Fibroblast of skin of right biceps (primary cell): ENCODE measurements at places on chromosomes 16 and 17.

DNA sequence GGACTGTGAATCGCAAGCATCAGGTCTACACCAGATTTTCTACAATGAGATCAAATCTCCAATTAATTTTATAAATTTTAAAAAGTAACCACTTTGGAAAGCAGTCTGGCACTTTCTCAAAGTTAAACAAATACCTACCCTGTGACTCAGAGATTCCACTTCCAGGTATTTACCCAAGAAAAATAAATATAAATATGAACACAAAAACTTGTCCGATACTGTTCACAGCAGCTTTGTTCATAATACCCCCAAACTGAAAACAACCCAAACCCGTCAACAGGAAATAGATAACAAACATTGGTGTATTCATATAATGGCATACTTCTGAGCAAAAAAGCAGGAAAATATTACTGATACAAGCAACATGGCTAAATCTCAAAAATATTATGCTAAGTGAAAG lies 12.1 kb downstream of the ZDHHC7 start:
- DNase-seq = no peak

DNA sequence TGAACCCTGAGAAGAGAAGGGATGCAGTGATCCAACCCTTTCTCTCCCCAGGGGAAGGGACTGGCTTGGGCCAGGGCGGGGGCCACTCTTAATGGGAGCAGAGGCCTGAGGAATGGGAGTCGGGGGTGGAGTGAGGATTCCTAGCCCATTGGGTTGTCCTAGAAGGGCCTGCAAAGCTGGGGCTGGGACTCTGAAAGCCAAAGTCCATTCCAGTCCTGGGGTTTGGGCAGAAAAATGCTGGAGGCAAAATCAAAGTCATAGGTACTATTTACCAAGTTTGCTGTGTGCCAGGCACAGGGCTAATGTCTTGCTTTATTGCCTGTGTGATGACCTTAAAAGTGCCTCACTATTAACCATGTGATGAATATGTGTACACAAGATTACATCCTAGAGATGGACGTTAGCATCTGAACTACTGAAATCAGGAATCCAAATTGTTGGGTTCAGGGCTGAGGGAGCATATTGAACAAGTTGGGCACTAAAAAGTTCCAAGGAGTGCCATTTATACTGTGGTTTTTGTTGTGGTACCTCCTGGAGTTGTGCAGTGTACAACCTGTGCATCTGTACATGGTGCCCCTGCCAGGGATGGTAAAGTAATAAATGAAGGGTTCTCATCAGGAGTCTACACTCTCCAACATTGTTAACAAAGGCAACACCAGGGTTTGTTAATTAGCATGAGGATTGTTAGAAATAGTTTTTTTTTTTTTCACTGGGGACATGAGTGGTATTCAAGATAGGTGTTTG lies 84.4 kb upstream of the NKD1 start:
- no peak for DNase-seq

DNA sequence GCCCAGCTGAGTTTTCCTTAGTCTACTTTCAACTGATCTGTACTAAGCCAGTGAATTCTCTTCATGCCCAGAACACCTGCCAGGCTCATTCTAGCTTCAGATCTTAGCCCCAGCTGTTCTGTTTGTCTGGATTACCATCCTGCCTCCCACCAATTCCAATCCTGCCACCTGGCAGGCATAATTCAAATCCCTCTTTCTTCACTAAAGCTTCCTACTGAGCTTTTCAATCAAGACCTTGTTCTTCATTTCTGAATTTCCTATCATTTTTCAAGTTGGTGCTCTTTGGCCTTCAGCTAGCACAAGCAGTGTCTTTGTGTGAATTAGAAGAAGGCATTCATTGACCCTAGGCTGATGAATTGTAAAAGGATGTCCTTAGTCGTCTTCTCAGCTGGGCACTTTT lies 357.6 kb downstream of the UTP18 start:
- no peak for DNase-seq

DNA sequence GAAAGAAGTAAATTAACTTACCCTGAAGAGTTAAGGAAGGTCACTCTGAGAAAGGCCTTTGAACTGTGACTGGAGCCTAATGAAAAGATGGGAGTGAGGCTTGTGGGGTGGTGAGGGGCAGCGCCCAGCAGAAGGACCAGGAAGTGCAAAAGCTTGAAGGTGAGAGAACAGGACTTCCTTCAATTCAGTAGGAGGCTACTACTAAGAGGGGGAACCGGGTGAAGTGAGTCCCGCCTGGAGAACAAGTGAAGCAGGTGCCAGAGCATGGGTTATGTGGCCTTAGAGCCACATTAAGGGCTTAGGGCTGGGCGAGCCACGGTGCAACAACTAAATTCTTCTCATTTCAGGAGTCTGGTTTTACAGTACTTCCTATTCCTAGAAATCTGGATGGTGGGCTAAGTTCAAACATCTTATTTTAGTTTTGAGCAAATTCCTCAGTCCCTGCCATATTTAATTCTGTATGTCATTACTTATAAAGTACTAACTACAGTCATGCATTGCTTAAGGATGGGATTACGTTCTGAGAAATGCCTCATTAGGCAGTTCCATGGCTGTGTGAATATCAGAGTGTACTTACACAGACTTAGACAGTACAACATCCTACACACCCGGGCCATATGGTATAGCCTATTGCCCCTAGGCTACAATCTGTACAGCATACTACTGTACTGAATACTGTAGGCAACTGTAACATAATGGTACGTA lies 5.1 kb downstream of the CFAP20 start:
- no peak for DNase-seq

DNA sequence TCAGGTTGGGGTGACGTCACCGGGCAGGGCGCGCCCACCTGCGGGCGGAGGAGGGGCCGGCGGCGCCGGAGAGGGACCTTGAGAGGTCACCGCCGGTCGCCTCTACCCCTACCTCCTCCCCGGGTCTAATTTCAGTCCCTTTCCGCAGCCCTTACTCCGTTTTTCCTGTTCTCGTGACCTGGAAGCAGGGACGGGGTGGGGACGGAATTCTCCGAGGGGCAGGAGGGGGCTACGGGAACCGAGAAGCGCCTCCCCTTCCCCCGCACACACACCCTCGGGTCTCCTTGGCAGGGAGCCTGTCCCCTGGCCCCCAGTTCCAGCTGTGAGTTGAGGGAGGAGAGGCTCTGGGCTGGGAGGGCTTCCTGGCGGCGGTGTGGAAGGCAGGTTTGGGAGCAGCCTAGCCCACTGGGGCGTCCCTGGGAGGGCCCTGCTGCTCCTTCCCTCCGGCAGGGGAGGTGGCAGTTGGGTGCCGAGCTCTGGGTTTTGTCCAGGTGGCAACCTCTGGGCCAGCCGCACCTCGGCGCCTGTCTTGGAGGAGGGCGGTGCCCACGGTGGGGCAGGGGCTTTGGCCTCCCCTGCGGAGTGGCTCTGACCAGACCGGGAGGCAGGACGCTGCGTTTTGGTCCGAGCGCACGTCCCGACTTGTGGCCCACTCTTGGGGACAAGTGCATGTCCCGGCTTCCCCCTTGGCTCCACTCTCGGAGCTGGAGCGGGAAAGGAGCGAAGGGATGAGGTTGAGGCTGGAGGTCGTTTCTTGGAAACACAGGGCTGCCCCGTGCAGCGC lies 773 bp downstream of the SYNGR3 start:
- no peak for DNase-seq

DNA sequence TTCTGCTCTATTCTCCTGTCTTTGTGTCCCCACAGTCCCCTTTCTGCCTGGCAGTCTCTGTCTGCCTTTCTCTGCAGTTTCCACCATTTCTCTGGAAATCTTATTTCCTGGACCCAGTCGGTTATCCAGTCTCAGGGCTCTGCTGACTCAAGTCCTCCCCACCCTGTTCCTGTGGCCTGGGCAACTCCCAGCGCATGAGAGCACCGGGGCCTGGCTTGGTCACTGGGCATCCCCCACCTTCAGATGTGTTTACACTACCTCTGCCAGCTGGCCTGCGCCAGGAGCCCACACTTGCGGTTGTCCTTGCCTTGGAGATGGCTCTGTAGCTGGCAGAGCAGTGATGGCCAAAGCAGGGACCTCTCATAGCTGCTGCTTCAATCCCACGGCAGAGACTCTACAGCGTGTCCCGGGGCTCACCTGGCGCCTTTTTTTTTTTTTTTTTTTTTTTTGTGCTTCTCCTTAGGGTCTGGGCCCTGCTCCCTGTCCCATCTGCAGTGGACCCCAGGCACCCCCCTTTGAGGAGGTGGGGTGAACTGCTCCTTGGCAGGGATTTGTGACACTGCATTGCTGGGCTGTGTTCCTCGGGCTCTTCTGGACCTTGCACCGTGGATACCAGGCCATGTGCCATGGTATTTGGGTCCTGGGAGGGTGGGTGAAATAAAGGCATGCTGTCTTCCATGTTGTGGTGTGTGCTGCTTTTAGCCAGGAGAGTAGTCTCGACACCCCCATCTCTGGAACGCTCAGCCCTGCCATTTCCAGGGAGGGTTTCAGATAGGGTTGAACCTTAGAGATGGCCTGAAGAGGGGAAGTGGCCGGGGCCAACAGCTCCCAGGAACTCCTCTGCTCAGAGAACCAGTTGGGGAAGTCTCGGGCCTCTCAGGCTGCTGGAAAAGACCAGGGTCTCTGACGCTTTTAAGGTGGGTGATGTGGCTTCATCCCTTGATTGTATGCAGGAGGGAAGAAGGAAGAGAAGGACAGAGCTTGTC lies 17.5 kb downstream of the GUCY2D start:
- no peak for DNase-seq

DNA sequence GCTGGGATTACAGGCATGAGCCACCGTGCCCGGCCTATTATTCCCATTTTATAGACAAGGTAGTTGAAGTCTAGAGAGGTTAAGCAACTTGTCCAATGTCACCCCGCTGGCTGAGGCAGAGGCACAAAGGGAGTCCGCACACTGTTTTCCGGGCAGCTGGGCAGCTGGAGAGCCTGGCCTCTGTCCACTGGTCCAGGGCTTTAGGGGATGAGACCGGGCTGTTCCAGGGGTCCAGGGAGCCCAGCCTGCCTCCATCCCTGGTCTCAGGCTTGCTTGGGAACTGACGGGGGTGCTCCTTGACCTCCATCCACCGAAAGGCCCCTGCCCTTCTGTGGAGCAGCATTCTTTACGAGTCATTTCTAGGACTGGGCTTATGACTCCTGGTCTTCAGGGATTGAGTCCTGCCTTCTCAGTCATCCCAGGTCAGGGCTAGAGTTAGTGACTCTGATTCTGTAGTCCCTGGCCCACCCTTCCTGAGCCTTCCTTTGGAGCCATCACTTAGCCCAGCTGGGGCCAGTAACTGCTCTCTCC lies 37.5 kb downstream of the SOCS3 start:
- peak; percentile 51 for DNase-seq

GRCh38 chr16:74291577-74292208 lies 4.9 kb upstream of the PSMD7 start:
- peak; percentile 31 for DNase-seq

- DNase-seq = peak; percentile 69
Observed at GRCh38 chr16:65967376-65967775, 399.1 kb upstream of the CDH5 start.

GRCh38 chr17:1959871-1960544 lies 65.1 kb downstream of the RTN4RL1 start:
- no peak for DNase-seq

DNA sequence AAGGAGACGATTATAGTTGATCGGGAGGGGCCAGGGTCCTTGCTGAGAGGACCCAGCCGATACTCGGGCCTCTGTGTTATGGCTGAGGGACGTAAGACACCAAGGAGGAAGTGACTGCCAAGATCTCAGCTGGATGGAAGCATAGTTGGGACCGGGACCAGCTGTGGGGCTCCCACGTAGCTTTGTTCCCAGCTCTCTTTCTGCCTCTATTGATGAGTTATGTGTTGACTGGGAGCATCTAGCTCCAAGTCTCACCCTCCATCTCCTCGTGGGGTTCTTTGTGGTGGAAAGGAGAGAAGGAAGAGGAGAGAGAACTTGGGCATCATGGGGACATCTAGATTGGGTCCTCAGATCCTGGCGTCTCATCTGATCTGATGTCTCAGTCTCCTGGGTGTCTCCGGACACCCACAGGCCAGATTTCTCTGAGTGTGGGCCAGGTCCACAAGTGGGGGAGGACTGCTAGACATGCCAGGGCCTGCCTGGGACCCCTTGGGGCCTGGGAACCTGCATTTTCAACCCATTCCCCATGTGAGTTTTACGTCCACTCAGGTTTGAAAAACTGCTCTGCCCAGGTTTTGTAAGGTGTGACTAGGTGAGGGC lies 1.0 kb downstream of the MGRN1 start:
- DNase-seq = no peak

- peak; percentile 37 for DNase-seq
Observed at GRCh38 chr16:56424791-56425438, 430 bp downstream of the AMFR start.

DNA sequence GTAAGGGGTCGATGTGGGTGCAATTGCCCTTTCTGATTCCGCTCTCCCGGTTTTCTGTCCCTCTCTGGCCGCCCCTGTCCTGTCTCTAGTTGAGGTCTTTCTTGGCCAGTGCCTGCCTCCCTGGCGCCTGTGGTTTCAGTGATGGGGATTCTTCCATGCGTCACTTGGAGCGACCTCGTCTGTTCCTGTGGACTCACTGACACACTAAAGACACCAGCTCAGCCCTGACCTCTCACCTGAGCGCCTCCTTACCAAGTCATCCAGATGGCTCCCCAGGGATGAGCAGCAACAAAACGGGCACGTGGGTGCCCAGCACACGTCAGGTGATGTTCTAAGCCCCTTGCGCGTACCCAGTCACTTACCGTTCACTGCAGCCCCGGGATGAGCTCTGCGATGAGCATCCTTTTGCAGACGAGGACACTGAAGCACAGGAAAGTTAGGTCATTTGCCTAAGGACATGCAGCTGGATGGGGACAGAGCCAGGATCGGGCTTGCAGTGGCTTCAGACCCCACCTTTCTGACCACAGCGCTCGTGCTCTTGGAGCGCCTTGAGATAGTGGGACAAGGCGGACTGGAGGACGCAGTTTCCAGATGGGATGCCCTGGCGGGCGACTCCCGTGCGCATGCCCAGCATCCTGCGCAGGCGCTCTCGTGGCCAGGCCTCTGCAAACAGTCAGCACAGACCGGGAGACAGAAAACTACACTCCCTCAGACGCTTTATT lies 11.5 kb upstream of the LGALS3BP start:
- no peak for DNase-seq

DNA sequence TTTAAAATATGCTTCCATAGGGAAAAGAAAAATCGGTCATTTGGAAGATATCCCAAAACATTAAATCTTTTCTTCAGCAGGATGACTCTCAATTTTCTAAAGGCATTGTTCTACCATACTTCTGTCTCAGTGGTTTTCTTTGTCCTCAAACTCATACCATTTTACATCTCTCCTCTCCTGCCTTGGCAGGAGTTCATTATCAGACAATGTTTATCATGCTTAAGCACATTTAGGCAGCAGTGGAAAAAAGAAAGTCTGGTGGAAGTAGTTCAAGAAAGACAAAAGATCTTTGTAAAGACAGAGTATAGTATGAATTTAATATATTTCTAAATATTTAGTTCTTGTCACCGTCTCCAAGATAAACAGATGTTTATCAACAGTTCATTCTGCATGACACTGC lies 68.2 kb downstream of the CDK12 start:
- DNase-seq = no peak

- no peak for DNase-seq
Observed at GRCh38 chr17:76864024-76864423, 4.2 kb upstream of the MGAT5B start.
